ENCODE measurements at places on chromosomes 4 and X. TPM values are rescaled to one million over a fixed set of nuclear protein-coding genes. Genes with fewer than 3 reads are reported as not detected.

DNA sequence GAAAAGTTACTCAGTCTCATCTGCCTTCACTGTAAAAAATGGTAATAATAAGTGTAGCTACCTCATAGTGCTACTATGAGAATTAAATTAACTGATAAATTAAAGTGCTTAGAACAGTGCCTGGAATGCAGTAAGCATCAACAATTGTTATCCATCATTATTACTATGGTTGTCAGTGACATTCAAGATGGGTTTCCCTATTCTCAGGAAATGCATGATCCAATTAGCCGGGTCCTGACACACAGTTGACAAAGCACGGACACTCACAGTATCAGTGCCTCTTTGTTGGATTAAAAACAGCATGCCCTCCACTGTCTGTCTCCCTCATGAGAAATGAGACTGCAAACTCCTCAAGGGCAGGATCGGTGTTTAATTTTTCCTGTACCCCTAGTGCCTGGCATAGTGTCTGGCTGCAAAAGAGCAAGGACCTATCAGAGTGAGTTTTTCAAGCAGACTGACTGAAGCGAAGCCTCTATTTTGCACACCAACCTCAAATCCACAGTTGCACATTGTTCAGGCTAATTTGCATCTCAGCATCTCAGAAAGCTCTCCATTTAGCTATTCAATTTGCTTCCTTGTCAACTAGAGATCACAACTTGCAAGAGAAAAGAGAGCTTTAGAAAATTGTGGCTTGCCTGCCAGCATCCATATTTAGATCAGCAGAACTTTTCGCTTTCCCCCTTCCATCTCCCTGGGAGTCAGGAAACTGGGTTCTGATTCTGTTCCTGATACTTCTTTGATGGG, 122.9 kb downstream of the LDB2 start:
- no peak for DNase-seq

Gene SYTL5
- 5.8 TPM for total RNA-seq

- no peak for DNase-seq
These were observed 1.4 kb downstream of the ARHGEF6 start for GRCh38 chrX:136779346-136779781.

GRCh38 chrX:78754917-78755316, 7.4 kb downstream of the LPAR4 start:
- DNase-seq: peak; percentile 4

DNA sequence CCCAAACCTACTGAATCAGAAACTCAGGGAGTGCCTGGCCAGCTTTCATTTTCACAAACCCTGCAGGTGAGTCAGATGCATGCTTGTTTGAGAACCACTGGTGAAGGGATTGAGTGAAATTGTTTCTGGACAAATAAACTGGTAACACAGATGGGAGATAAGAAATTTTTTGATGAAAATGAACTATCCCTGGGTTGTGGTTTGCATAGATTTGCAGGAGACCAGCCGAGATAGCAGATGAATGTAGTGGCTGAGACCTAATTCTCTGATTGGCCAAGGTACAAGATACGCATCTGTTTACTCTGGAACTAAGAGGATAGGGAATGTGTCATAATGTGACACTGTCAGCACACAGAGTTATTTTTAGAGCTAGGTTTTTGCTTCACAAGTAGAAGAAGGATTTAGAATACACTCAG, 117.8 kb upstream of the NOCT start:
- DNase-seq: peak; percentile 59
